Thymus (tissue), 14 donors: ENCODE measurements at places on chromosomes 3 and 15.

- no peaks in the 10 kb centered on the region for H3K27me3 ChIP-seq
- no peak overlapping the region for H3K4me3 ChIP-seq
- H3K36me3 ChIP-seq: no peaks in the 10 kb centered on the region
- H3K4me1 ChIP-seq: no peaks in the 10 kb centered on the region
- no peak for DNase-seq
- no peak overlapping the region for H3K27ac ChIP-seq
Observed at GRCh38 chr3:161508852-161509477, 12.4 kb downstream of the OTOL1 start.

- no peaks in the 10 kb centered on the region for H3K4me1 ChIP-seq
- peak; percentile 18 for DNase-seq
- H3K27ac ChIP-seq: peak overlapping the region; percentile 32
Observed at GRCh38 chr3:27533718-27534573, 49.8 kb upstream of the SLC4A7 start.

GRCh38 chr3:65181391-65181871 lies 493.6 kb upstream of the ADAMTS9 start:
- no peak overlapping the region for H3K4me3 ChIP-seq
- no peaks in the 10 kb centered on the region for H3K36me3 ChIP-seq
- H3K4me1 ChIP-seq: no peaks in the 10 kb centered on the region
- H3K27me3 ChIP-seq: no peaks in the 10 kb centered on the region

DNA sequence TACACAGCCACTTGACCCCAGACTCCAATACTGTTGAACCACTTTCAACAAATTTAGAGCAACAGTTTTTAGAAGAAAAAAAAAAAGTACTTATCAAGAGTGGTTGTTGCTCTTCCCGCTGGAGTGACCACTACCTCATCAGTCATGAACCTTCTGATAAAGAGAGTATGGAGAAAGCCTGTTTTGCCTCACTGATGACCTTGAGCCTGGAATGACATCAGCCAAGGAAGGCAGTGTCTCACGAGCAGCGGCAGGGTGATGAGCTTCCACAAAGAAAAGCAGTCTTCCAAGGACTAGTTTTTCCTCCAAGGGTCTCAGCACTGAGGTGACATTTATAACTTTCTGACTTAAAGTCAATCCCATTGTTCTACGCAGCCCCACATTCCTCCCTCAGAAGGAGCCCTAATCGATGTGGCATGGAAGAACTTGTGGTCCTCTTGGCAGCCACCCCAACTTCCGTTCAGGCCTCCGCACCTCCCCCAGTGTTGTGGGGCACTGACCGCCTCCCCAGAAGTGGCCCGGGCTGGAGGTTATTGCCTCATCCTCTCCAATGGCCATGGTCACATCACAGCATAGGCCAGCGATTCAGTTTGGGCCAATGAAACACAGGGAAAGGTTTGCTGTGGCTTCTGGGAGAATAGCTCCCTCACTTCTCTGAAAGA lies 1.8 kb upstream of the CYP11A1 start:
- H3K27me3 ChIP-seq: peaks cover 19% of the 10 kb centered on the region
- H3K4me1 ChIP-seq: peaks cover 2% of the 10 kb centered on the region
- no peak for DNase-seq
- no peaks in the 10 kb centered on the region for H3K36me3 ChIP-seq

- H3K27me3 ChIP-seq: no peaks in the 10 kb centered on the region
- H3K27ac ChIP-seq: no peak overlapping the region
- no peaks in the 10 kb centered on the region for H3K4me1 ChIP-seq
- no peak overlapping the region for H3K4me3 ChIP-seq
- DNase-seq: no peak
Observed at GRCh38 chr15:65839354-65839901, 29.9 kb upstream of the RAB11A start.

DNA sequence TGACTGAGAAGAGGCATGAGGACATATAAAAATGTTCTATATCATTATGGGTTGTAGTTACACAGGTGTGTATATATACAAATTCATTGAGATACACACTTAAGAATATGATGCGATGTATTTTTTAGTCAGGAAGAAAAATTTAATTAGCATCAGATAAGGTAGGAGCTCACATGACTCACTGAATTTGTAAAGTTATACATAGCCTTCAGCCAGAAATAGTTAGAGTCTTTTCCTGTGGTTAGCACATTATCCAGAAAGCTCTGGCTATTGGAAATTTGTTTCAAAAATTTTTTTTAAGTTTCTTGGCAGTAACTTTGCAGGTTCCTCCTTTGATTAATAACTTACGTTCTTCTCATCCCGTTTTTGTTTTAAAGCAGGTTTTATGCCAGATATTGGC lies 88.6 kb downstream of the STT3B start:
- H3K36me3 ChIP-seq: peaks cover 58% of the 10 kb centered on the region
- H3K27ac ChIP-seq: no peak overlapping the region
- H3K27me3 ChIP-seq: no peaks in the 10 kb centered on the region

DNA sequence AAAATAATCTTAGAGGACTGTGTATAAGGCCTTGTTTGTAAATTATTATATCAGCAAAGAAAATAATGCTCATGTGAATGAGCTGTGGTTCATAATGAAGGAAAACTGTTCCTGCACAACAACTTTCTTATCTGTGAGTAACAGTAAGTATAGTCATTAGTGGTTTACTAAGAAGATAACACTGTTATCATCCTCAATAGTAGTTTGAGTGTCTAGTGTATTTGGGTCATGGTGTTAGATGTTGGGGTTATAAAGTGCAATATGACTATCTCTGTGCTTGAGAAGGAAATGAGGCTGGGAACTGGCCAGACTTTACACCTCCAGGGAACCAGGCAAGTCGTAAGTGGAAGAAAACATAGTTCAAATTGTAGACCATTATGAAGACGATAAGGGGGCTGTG lies 15.6 kb downstream of the VPS8 start:
- no peaks in the 10 kb centered on the region for H3K27me3 ChIP-seq
- no peak overlapping the region for H3K27ac ChIP-seq
- H3K4me3 ChIP-seq: no peak overlapping the region
- DNase-seq: no peak

DNA sequence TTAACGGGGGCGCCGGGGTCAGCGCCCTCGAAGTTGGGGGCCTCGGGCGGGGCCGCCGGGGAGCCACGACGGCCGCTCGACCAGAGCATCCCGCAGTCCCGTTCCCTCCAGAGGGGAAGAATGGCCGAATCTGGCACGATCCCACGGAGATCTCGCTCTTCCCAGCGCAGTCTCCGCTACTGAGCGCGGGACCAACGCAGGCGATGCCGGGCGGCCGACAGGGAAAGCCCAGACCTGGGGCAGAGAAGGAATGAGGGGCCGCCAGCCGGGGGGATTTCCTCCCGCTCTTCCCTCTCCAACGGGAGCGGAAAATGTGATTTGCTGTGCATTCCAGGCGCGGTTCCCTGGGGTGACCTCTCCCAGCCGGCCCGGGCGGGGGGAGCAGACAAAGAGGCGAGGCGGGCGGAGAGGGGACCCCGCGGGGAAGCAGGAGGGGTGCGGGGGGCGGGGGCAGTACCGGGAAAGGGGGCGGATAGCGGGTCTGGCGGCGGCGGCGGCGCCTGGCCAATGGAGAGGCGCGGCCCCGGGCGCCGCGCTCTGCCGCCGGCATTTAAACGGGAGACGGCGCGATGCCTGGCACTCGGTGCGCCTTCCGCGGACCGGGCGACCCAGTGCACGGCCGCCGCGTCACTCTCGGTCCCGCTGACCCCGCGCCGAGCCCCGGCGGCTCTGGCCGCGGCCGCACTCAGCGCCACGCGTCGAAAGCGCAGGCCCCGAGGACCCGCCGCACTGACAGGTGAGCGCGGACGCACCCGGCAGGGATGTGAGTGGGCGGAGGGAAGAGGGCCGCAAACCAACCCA lies at the start of gene GREM1:
TSS of gene GREM1 (plus strand) at position 579 of the 801 bp plus-strand sequence. CDS start 12,687 bp downstream, outside the sequence.
- no peaks in the 10 kb centered on the region for H3K36me3 ChIP-seq
- no peak within 1 kb of the TSS for H3K4me3 ChIP-seq
- no peak for DNase-seq
- H3K4me1 ChIP-seq: peaks cover 4% of the 10 kb centered on the region
- peaks cover 52% of the 10 kb centered on the region for H3K27me3 ChIP-seq
- H3K27ac ChIP-seq: no peak within 1 kb of the TSS

- H3K27me3 ChIP-seq: peaks cover 6% of the 10 kb centered on the region
- no peaks in the 10 kb centered on the region for H3K4me1 ChIP-seq
- no peak for DNase-seq
- no peaks in the 10 kb centered on the region for H3K36me3 ChIP-seq
- no peak overlapping the region for H3K4me3 ChIP-seq
Observed at GRCh38 chr3:48398701-48399386, 26.8 kb downstream of the FBXW12 start.

DNA sequence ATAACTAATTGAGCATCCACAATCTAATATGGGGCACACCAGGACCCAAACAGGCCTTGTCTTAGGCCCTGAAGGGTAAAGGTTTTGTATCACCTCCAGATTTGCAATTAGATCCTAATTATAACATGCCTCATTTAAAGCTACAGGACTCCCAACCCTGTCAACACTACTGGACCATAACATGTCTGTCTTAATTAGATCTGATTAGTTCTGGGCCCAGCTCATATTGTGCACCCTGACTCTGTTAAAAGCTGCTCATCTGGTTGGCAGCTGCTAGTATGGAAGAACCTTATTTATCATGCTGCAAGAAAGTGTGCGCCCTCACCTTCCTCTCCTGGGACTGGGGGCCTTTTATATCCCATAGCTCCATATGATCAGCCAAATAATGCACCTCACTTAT lies 457.8 kb downstream of the ROBO1 start:
- no peak overlapping the region for H3K4me3 ChIP-seq
- no peak overlapping the region for H3K27ac ChIP-seq

DNA sequence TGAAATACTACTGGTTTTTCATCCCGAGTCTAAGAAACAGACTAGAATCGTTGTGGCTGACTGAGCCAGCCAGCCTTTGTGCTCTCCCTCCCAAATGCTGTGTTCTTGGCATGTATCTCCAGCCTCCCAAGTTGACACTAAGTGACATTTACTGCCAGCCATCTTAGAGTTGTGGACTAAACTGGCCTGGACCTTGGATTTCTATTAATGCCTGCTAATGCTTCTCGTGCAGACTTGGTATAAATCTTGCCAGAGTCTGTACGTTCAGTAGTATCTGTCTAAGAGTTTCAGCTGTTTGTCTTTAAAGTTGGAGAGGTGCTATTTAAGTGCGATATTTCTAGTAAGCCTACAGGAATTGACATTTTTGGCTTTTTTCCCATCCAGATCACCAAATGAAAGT lies 166.6 kb upstream of the BHLHE40 start:
- peaks cover 46% of the 10 kb centered on the region for H3K36me3 ChIP-seq
- H3K27me3 ChIP-seq: no peaks in the 10 kb centered on the region
- no peak overlapping the region for H3K4me3 ChIP-seq
- H3K27ac ChIP-seq: no peak overlapping the region
- H3K4me1 ChIP-seq: no peaks in the 10 kb centered on the region
